ENCODE measurements at places on chromosomes 5 and 9.

- no peak for DNase-seq
Observed at GRCh38 chr9:109316207-109316640, 4.6 kb downstream of the EPB41L4B start.

DNA sequence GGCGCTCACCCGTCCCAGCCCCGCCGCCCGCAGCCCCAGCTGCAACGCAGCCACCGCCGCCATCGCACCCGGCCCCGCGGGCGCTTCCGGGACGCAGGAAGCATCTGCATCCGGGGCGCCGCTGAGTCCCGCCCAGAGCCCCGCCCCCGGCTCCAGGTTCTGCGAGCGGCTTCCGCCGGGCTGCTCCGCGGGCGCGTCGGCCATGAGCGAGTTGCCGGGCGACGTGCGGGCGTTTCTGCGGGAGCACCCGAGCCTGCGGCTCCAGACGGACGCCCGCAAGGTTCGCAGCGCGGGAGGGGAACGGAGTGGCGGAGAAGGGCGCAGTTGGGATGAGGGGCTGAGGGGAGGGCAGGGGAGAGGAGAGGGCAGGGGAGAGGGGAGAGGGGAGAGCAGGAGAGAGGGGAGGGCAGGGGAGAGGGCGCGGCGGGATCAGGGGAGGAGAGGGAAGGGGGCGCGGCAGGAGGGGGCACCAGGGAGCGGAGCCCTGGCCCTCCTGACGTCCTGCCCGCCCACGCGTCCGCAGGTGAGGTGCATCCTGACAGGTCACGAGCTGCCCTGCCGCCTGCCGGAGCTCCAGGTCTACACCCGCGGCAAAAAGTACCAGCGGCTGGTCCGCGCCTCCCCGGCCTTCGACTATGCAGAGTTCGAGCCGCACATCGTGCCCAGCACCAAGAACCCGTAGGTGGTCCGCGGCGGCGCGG lies at the start of the genes SURF1 and SURF2:
Gene SURF1 (minus strand): TSS at position 97 of the 701 bp plus-strand sequence. CDS start 34 bp downstream, at position 63.
Gene SURF2 (plus strand): TSS at position 160 of the 701 bp plus-strand sequence. CDS start 43 bp downstream, at position 203.
- DNase-seq, result peak; percentile 81

GRCh38 chr5:172921906-172922305 lies 37.3 kb upstream of the RPL26L1 start:
- no peak for DNase-seq

- no peak for DNase-seq
Observed at GRCh38 chr5:149228618-149229297, 42.9 kb upstream of the AFAP1L1 start.

DNA sequence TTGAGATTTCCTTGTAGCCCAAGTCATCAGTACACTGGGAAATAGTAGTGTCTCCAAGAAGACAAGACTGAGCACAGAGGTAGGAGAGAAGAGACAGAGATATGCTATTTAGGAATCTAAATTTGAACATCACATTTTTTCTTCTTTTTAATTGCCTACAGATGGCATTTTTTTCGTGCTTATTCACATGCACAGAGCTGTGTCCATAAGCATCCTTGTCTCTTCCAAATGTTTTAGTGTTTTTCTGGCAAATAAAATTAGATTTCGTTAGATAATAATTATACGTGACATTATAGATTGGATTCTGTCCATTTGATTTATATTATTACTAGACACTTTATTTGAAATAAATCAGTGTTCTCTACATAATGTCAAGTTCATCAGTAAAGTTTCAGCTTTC lies 80.9 kb downstream of the PRR16 start:
- no peak for DNase-seq

- DNase-seq, result no peak
Observed at GRCh38 chr9:19623941-19624340, 164.9 kb downstream of the SLC24A2 start.

DNA sequence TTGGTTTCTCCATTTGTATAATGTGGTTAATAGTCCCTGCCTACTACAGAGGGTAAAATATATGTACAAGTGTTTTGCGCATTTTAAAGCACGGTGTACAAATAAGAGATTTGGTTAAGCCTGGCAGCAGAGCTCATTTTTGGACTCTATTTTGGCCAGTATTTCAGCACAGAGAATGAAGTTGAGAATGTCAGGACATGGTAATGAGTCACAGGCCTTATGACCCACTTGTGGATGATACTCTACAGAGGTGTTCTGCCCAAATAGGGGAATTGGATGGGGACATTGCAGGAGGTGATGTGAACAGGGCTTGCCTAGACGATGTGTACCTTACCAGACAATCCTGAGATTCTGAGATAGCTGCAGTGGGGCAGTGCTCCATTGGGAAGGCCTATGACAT lies 50.6 kb downstream of the MELK start:
- DNase-seq, result no peak

DNA sequence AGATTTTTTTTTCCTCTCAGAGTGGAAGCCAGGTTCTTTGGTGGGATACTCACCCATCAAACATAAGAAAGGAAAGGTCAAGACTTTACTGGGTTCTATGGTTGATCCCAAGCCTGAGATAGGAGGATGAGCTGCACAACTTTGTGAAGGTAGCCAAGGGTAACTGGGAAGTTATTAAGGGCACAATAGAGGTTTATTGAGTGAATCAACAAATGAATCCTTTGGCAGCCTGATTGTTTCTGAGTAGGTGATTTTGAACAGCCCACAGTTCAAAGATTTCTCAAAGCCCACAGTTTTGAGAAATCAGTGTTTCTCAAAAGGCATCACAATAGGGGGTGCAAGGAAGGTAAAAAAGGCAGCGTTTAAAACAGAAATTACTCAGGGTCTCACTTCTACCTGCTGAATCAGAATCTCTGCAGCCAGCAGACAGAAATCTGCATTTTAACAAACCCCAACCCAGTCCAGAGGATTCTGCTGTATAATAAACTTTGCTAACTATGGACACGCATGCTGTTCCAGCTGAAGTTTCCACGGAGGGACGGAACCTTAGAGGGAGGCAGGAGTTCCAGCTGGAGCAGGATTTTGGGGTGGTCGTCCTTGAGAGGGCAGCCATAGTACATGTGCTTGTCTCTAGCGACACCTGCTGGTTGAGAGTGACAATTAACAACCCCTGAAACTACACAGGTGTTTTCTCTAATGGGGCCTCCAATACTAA lies 32.7 kb upstream of the FSD1L start:
- peak; percentile 60 for DNase-seq

- DNase-seq, result no peak
Observed at GRCh38 chr5:150065886-150066285, 20.5 kb downstream of the CSF1R start.

DNA sequence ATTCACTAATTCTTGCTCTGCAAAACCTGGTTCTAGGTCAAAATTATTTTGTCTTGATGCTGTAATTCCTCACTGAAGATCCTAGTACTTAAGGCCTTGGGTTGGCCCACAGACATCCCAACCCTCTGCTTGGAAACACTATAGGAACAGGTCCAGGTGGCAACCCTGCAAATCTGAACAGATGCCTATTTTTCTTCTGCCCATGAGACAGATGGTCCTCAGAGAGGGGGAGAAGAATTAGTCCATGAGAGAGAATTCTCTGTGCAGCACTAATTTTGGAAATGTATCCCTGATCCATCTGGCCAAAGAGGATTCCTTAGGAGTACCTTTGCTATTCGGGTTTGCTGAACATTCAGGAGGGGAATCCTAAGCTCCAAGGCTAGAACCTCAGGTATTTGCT lies 156.3 kb downstream of the ELAVL2 start:
- DNase-seq, result no peak

DNA sequence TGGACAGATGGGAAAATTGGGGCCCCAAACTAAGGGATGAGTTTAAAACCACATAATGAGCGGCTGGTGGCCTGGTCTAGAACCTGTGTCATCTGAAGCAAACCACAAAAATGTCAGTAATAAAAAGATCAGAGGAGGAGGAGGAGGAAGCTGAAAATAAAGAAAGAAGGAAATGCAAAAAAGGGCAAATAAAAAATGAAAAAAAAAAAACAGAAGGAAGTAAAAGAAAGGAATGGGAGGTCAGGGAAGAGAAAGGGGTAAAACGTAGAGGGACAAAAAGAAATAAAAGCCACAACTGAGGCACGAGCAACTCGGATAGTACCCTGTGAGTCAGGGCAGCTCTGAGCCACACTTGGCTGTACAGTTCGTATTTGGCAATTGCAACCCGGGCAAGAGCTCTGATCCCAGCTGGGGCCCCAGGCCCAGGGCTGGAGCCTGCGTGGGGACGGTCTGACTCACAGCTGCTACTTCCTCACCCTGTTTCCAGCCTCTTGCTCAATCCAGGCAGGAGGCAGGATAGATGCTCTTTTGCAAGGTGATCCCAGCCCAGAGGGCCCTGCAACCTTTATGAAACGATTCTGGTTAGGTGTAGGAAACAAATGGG lies 137.9 kb upstream of the TRIM32 start:
- DNase-seq, result no peak

- no peak for DNase-seq
Observed at GRCh38 chr9:133044125-133044524, 13.3 kb downstream of the GTF3C5 start.

DNA sequence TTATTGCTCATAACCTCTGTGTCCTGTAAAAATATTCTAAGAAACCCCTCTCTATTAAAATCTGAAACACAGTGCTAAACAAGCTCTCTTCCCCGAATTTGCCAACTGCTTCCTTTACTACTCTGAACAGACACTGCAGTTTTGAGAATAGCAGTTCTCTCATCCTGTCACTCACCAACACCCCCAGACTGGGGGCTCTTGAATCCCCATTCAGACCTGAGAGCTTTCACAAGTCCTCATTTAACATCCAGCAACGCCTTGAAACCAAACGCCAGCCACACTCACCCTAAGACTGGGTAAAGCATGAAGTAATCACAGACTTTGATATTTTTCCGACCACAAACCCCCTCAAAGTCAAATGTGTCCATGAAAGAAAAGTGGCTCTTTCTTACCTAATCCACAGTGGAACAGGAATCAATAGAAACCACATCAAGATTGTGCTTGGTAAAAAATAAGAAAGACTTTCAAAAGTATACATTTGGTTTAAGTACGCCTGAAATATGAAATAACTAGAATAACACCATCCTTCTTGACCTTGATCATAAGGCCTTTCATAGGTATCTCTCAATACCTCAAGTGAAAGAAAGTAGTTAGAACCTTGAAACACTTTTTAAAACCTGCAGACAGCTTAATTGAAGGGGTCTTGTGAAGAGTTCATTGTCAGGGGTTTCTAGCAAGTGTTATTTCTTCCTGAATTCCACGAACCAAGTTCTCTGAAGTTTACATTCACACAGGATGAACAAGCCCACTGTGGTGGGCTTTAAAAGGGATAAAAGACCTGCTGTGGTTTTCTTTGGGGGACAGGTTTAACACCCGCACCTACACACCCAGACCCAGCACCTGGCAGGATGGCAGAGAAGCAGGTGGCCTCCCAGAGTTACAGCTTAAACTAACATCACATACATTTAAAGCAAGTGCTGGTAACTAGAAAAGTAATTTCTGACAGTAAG lies 412.6 kb downstream of the MLLT3 start:
- peak; percentile 70 for DNase-seq

GRCh38 chr5:94670726-94671125 lies 52.3 kb downstream of the SLF1 start:
- DNase-seq, result no peak

DNA sequence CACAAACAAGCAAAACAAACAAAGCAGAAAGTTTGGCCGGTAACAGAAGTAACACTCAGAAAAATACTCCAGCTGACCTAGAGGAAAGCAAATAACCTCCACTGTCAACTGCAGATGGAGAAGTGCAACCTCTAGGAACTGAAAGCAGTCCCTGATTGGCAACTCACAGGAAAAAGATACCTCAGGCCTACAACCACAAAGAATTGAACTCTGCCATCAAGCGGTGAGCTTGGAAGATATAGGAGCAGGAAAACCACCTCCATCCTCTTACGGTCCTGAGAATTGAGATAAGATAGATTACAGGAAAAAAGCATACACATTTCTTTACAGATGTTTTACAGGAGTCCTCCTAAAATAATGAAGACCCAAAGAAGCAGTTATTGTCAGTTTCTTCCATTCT lies 184.5 kb downstream of the PDZD2 start:
- DNase-seq, result no peak

DNA sequence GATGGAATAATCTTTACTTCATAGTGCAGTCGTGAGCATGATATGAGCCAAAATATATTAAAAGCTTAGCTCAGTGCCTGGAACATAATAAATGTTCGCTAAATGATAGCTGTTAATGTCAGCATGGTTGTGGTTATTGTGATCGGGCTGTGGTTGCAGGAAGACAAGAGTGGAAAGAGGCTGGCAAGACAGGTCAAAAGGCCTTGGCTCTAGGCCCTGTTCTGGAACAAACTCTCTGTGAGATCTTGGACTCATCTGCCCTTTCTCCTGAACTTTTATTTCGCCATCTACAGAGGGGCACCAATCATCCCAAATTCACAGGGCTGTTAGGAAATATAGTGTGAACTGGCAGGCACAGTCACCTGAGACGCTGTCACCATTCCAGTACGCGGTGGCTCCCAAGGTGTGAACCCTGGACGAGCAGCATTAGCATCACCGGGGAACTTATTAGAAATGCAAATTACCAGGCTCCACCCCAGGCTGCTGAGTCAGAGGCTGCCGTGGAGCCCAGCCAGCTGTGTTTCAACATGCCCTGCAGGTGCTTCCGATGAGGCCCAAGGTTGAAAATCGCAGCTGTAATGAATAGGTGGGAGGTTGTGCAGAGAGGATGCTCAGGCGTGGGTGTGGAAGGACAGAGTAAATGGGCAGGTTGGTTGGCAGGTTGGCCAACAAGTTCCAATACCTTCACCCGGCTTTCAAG lies 50.2 kb upstream of the SAP30L start:
- DNase-seq, result no peak

DNA sequence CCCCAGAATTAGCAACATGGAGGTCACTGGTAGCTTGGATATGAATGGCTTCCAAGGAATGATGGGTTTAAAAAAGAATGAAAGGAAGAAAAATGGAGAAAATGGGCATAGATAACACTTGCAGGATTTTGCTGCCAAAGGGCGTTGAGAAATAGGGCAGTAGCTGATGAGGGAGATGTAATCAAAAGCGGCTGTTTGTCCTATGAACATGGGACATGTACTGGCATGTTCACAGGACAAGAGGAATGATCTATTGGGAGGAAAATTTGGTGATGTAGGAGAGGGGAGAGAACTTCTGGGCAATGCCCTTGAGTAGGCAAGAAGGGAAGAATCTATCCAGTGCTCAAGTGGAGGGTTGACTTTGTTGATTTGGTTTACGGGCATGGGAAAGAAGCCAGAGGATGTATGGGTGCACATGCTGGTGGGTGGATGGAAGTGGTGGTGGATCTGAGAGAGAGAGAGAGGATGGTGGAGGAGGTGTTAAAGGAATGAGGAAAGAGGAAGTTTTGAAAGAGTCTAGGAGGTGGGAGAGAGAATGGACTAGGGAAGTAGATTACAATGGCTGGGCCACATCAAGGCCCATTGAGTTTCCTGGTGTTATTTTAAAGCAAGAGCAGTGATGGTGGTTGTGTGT lies 115.1 kb upstream of the MVB12B start:
- no peak for DNase-seq

DNA sequence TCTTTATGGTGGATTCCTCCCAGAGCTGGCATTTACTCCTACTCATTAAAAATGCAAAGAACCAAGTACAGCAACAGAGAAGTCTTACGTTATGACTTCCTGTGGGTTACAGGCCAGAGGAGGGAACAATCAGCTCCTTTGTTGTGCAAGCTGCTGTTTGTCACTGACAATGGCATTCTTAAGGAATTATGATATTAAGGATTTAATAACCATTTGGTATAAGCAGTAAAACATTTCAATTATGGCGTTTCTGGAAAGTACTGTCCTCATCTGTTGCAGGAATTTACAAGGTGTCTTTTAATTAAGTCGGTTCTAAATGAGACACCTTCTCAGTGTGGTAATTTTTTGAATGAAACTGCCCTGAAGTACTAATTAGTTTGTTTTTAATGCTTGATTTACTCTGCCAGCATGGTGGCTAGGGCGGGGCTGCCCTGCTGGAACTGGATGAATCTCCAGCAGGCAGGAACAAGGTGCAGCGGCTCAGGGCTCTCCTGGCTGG lies 49.1 kb upstream of the VDAC1 start:
- no peak for DNase-seq

- no peak for DNase-seq
Observed at GRCh38 chr9:20225826-20226225, 396.5 kb downstream of the MLLT3 start.

Data from naive thymus-derived CD8-positive, alpha-beta T cell (primary cell).